ENCODE measurements at places on chromosomes 2 and 18.

DNA sequence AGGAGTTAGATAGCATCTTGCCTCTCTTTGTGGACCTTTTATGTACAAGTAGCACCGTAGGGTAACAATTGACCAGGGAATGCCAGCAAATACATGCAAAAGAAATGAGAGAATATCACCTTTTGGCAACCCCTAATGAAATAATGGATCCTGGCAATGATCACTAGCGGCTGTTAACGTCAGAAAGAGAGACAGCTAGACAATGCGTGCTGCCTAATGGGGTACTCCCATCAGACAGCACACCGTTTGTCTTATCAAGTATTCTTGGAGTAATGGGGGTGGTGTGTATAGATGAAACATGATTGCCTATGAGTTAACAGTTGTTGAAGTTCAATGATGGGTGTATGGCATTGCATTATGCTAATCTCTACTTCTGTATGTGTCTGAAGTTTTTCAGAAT, 1.6 kb downstream of the ELAC1 start:
- DNase-seq, result no peak

GRCh38 chr2:86302320-86302719, 35.1 kb downstream of the REEP1 start:
- no peak for DNase-seq

DNA sequence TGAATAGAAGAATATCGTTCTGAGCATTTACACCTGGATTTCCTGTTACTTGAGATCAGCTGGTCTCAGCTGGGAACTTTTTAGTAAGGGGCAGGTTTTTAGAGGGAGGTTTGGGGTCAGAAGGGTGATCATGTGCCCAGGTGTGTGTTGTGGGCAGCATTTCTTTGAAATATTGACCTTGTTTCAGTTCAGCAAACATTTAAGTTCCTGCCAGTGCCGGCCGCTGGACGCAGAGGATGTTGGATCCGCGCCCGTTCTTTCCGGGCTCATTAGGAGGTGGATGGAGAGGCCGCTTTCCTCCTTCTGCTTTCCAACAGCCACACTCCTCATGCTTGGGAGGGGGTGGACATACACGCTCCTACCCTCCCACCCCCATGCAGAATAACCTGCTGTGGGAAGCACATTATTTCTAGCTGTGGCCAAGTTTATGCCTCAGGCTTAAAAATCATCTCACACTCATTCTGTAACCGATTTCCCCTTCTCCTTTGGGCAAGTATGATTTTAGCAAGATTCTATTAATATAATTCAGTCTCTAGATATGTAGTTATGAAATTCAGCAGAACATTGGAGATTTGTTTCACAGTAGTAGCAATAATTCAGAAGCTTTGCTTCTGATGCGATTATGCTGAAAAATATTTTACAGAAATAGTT, 131.4 kb downstream of the ZNF236 start:
- DNase-seq, result peak; percentile 70

GRCh38 chr18:29594493-29594892, 1417.6 kb upstream of the CDH2 start:
- DNase-seq, result no peak

DNA sequence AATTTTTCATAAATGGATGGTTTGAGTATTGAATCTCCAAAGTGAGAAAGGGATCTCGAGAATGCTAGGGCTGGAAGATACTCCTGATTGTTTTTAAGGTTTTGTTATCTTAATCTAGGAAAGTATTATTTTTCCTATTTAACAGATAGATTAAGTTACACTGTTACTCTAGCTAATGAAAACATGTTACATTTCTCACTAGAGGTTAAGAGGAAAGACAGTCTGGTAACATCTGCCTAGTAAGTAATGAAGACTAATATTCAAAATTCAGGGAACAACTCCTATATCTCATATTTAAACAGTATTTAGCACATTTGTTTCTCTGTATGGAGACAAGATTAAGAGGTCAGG, 2.0 kb downstream of the GALNT3 start:
- no peak for DNase-seq

Measured in ureter (tissue), 1 donor.